ENCODE measurements at places on chromosomes 4 and X.

- no peak for DNase-seq
Observed at GRCh38 chrX:9562851-9563250, 98.0 kb downstream of the TBL1X start.

GRCh38 chr4:139919004-139919403 lies 235.0 kb downstream of the MAML3 start:
- no peak for DNase-seq

DNA sequence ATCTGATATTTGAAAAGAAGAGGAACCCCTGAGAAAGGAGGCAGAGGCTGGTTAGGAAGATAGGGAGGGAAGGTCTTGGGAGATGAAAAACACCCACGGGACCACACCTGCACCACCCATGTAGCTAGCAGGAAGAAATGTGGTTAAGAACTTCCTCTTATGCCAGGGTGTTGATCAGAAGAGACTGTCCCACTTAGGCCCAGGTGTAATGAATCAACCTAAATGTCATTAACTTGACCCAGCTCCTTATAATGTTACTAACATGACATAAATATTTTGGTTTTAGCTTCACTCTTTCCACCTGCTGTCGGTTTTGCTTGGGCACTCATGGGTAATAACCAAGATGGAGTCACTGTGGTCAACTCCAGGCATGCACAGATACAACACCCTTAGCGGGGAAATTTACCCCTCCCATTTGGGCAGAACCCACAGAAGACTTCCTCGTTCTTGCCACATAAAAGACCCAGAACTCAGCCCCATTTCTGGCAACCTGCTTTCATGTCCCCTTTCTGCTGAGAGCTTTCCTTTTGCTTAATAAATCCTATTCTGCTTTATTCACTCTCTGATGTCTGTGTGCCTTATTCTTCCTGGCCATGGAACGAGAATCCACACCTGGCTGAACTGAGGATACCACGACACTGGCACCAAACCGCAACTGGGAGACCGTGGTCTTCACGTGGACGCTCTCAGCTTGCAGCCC lies 46.8 kb downstream of the ZNF141 start:
- DNase-seq, result no peak

DNA sequence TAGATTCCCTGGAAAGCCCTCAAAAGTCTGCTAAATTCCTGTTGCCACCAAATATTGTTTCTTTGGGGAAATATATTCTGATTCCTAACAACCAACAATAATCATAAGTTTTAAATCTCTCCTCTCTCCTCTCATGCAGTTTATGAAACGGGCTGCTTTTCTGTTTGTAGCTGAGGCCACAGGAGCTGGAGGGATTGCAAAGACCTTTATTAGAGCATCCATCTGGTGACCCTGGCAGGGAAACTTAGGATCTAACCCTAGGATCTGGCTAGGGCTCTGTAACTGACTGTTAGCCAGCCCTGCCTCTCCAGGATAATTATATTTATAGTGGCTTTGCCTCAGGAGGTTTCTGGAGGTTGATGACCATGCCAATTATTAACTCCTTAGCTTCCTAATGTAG lies 56.9 kb downstream of the SMAD1 start:
- no peak for DNase-seq

- no peak for DNase-seq
Observed at GRCh38 chrX:136204571-136204970, 46.6 kb downstream of the MAP7D3 start.

DNA sequence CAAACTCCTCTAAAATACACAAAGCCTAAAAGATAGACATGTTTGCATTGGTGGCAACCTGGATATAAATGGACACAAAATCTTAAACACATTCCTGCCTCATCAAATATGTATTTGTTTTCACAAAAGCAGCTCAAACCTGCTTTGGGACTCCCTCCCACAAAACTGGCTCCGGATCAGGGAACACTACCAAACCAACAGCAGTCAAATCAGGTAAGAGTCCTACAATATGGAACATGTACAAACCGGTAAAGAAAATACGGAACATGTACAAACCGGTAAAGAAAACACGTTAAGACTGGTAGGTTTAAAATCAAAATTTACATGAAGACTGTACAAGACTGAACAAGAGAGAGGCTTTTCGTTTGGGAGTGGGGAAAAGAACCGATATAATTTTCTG lies 4.3 kb downstream of the AMTN start:
- DNase-seq, result no peak

- DNase-seq, result no peak
Observed at GRCh38 chrX:154482786-154483185, 3.6 kb downstream of the UBL4A start.

DNA sequence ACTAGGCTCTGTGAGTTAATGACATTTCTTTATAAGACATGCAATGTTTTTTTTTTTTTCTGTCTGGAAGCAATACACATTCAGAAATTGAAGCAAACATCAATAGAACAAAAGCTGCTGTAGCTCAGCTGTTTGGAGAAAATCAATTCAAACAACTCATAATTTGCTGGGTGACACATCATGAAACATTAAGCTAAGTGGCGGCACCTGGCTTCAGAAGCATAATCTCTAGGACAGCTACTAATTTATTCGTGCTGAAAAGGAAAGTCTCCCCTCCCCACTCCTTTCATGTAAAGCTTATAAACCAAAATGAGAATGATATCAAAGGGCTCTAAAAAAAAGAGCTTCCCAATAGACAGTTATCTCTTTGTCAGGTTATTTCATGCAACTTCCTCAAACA lies 73.9 kb downstream of the LUZP4 start:
- DNase-seq, result no peak

DNA sequence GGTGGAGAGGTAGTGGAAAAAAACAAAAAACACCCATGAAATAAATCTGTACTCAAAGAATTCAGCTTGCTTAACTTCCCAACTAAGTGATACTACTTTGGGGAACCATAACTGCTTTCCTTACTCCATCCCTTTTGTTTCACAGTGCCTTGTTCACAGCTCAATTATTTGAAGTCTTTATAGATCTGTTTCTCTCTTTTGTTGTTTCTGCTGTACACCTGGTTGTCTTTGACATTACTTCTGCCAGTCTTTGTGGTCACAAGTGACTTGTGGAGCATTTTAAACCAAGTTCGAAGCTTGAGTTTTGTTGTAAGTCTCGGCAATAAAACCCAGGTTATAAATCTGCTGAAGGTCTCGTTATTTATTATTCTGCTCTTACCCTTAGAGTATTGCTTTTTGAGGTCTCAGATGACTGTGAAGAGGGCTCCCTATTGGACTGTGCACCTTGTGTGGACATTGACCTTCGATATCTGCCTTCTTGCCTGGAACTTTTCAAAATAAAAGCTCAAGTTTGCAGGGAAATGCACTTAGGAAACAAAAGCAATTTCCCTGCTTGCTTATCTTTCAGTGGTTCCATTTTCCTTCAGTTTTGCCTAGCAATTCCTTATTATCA lies 59.8 kb downstream of the ANK2 start:
- DNase-seq, result no peak

Data from activated CD8-positive, alpha-beta memory T cell treated with anti-CD3 and anti-CD28 coated beads for 1 hour (primary cell).